ENCODE measurements at places on chromosomes 6 and 20.

- no peak for DNase-seq
These were observed 157.4 kb downstream of the HACE1 start for GRCh38 chr6:104702126-104702841.

GRCh38 chr20:1327827-1328679 is 886 bp downstream of the SDCBP2 start:
- no peak for DNase-seq

DNA sequence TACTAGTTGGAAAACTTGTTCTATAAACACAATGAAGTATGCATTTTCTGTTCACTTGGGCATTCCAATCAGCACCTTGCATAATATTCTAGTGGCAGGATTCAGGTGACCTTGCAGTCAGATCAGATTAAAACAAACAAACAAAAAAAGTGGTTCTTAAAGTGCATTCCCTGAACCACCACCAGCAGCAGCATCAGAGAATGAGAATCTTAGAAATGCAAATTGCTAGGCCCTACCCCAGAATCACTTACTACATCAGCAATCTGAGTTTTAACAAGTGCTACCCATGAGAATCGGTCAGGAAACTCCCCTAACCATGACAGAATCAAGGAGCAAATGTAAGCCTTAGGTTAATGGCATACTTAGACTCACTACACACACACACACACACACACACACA is 41.7 kb downstream of the SNAP25 start:
- DNase-seq = no peak

DNA sequence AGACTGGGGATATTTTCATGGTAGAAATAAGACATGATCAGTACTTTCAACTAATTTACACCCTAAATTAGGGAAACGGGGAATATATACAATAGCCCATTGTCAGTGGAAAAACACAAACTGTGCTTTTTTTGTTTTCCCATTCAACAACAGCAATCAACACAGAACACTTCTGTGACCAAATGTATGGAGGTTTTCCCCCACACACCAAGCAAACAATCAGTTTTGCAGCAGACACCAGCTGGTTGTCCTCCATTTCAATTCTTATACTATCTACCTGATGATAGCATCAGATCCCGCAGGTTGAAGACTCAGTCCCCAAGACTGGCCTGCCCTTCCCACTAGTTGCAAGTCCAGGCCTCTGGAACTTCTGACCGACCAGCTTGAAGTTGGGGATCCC is 4.5 kb downstream of the HINT3 start:
- DNase-seq = no peak

DNA sequence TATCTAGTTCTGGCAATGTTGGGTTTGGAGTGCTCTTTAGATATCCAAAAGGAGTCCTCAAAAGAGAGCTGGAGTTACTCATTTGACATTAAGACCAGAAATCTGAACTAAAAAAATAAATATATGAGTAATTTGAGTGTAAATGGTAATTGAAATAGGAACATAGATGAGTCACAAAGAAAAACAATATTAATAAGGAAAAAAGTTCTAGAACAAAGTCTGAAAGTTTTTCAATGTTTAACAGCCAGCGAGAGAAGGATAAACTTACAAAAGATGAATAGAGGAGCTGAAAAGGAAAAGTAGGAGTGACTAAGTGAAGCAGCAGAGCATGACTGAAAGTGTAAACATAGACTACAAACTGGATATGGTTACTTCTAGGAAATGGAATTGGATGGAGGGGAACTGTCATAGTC is 46.8 kb downstream of the EPM2A start:
- no peak for DNase-seq

- DNase-seq = no peak
These were observed 82.8 kb downstream of the ZMYND8 start for GRCh38 chr20:47273591-47274235.

DNA sequence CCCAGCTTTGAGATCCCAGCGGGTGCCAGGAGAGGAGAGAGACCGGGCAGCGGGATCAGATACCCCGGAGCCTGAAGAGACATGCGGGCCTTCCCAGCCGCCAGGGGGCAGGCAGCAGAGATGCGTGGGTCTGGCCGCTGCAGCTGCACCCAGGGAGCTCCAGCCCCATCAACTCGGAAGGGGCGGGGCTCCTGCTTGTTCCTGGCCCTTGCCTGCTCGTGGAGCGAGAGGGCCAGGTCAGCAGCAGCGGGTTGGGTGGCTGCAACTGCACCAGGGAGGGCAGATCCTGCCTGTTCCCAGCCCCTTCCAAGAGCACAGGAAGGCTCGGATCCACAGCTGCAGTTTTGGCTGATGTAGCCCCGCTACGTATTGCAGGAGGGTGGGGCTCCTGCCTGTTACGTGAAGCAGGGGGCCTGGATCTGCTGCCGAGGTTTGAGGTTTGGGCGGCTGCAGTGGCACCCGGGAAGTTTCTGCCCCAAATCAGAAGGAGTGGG is 532.8 kb downstream of the RFPL4B start:
- DNase-seq = no peak

GRCh38 chr6:14194483-14194882 is 76.9 kb downstream of the CD83 start:
- DNase-seq = no peak

- DNase-seq = peak; percentile 29
These were observed 11.8 kb downstream of the CPNE5 start for GRCh38 chr6:36827261-36828079.

DNA sequence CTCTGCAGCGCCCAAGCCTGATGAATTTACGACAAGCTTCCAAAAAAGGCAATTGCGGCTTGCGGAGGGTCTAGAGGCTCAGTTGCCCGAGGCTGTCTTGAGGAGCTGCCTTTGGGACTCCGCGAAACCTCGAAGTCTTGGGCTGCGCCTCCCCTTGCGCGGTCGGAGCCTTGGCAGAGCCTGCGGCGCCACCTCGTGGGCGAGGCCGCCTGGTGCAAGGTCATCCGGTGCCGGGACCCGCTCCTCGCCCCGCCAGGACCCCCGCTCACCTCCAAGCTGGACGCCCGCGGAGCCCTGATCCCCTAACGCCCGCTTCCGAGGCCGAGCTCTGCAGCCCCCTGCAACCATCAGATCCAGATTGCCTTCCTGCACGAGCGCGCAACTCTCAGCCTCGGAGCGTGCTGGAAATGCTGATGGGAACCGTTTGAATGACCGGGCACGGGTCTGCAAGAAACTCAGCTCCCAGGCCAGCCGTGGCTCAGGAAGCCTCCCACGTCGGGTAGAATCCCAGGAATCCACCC is 14.9 kb upstream of the FAM210B start:
- peak; percentile 38 for DNase-seq

DNA sequence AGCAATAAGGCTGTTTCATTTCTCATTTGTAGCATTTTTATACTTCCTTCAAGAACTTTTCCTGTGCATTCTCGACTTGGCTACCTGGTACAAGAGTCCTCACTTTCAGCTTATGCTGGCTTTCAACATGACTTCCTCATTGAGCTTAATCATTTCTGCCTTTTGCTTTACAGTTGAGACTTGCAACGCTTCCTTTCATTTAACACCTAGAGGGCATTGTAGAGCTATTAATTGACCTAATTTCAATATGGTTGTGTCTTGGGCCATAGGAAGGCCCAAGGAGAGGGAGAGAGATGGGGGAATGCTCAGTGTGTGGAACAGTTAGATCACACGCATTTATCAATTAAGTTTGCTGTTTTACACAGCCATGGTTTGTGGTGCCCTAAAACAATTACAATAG is 37.2 kb downstream of the SLC22A2 start:
- DNase-seq = no peak

GRCh38 chr6:116157391-116157790 is 31.5 kb upstream of the COL10A1 start:
- DNase-seq = no peak

DNA sequence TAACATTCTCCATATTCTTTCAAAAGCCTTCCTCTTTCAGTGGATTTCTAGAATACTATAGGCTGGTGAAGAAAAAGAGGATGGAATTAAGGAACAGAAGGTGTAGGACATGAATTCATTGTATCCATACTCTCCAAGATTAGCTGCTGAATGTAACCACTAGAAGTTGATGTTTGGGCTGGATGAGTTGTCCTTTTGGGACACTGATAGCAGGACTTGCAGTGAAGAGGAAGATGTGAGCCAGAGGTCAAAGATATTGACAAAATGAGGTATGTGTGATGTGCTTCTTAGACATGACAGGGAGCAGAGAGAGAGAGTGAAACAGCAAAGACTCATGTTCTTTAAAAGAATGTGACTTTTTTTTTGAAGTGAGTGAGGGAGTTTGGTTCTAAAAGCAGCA is 134.3 kb upstream of the MAN1A1 start:
- no peak for DNase-seq

- no peak for DNase-seq
These were observed 329.7 kb downstream of the BTBD9 start for GRCh38 chr6:38310061-38310460.

DNA sequence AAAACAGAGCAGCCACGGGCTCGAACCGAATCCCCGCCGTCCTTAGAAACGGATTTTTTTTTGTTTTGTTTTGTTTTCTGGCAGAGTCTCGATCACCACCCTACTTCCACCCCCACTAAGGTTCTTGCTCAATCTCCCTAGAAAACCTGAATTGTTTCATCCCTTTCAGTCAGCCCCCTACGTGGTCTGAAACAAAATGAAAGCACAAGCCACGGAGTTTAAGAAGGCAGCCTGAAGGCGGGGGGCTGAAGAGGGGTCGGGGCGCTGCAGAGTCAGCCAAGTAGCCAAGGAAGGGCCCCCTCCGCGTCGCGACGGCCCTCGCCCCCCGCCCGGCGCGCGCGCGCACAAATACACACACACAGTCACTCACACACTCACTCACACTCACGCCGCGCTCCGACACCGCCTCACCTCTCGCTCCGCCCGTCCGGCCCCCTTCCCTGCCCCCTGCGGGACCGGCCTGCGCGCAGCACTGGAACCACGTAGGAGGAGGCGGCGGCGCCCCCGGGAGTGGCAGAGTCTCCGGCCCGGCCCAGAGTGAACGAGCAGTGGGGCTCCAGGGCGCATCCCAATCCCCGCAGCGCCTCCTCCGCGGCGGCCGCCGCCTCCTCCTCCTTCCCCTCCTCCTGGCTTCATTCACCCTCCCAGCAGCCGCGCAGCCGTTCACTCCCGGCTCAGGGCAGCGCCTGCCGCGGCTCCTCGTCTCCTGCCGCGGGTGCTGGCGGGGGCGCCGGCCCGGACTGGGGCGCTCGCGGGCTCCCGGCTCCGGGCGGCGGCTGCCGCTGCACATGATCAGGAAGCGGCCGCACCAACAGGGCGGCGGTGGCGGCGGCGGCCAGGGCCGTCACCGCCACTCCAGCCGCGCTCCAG is 1.4 kb downstream of the ATXN1 start:
- peak; percentile 82 for DNase-seq

DNA sequence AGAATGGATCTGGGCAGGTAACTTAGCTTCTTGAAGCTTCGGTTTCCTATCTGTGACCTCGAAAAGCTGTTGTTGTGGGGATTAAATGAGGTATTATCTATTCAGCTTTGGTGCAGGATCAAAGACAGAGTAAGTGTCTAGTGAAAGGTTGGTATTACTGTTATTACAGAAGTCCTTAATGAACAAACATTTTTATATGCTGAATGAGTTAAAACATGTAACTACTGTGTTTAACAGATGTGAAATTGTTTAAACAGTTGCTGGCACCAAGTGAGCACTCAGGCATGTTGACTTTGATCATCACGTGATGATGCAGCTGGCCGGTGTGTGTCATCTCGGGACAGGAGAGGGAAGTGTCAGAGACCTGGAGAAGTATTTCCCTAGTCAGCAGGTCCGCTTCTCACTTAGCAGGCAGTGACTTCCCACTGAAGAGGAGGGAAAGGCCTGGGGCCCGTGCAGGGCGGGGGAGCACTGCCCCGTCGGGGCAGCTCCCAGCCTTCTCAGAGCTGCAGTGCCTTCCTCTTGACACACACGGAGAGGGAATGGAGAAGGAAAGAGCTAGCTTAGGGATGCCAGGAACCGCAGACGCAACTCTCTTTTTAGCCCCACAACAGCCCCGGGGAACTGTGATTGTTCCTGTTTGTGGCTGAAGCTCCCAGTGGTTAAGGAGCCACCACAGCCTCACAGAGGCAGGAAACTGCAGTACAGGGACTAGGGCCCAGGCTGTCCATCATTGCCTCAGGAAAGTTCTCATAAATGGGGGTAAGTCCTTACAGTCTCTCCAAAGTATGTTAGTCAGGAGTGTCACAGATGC is 18.0 kb downstream of the TUBB2A start:
- no peak for DNase-seq

GRCh38 chr6:74256381-74256780 is 560.4 kb downstream of the CD109 start:
- no peak for DNase-seq

DNA sequence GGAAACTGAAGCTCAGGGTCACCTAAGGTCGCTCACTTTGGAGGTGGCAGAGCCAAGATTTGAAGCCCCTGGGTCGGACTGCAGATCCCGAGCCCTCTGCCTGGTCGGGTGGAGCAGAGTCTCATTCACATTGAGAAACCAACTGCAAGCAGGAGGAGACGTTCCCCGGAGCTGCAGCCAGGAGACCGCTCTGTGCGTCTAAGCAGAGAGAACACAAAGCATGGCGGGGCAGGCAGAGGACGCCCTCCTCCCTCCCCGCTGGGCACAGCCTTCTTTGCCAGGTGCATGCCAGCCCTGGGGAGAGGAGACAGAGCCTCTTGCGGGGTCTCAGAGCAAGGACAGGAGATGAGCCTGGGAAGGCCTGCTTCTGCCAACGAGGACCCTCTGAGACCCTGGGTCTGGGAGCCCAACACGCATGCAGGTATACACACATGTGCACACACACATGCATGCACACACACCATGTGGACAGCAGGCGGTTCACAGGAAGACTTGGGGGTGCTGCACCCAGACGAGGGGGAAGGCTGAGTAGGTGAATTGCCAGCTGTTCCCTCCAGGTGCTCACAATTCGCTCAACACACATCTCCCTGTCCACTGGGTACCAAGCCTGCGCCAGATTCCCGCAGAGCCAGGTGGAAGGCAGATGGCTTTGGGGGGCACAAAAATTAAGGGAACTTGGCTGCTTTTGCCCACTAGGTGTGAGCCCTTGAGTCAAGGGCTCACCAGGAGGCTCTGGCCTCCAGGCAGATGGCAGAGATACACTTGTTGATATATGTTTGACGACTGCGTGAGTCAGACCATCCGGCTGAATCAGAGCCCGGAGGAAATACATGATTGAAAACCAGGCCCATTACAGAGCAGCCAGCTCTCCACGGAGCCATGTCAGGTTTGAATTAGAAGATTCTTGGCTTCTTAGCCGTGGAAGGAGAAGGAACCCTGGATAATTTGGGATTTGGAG is 5.5 kb upstream of the NTSR1 start:
- peak; percentile 29 for DNase-seq

DNA sequence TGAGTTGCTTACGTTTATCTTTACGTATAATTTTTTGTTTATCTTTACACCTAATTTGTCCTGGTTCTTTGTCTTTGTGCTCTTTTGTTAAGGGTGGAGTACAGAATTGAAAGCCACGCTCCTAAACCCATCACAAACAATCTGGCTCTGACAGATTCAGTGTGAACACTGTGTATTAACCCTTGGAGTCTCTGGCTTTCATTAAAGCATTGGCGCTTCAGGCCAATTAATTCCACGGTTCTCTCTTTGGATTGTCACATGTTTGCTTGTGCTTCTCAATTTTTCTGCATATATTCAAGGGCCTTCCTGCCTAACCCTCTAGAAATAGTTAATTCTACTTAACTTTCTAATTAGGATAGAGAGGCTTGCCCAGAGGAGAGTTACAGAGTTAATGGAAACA is 38.6 kb downstream of the NKX2-4 start:
- no peak for DNase-seq

- DNase-seq = no peak
These were observed 213.5 kb downstream of the RFPL4B start for GRCh38 chr6:112560651-112561050.

GRCh38 chr6:143408787-143409162 is 41.7 kb downstream of the ADAT2 start:
- DNase-seq = no peak
